Mesenteric fat pad (tissue), 1 donor: ENCODE measurements at places on chromosomes 5 and 9.

GRCh38 chr9:69895185-69895584 is 74.6 kb downstream of the CFAP95 start:
- no peak for DNase-seq

- no peak for DNase-seq
These were observed 33.4 kb upstream of the FCHO2 start for GRCh38 chr5:72922422-72922821.

GRCh38 chr5:171805746-171806145 is 20.1 kb downstream of the SMIM23 start:
- DNase-seq: no peak

DNA sequence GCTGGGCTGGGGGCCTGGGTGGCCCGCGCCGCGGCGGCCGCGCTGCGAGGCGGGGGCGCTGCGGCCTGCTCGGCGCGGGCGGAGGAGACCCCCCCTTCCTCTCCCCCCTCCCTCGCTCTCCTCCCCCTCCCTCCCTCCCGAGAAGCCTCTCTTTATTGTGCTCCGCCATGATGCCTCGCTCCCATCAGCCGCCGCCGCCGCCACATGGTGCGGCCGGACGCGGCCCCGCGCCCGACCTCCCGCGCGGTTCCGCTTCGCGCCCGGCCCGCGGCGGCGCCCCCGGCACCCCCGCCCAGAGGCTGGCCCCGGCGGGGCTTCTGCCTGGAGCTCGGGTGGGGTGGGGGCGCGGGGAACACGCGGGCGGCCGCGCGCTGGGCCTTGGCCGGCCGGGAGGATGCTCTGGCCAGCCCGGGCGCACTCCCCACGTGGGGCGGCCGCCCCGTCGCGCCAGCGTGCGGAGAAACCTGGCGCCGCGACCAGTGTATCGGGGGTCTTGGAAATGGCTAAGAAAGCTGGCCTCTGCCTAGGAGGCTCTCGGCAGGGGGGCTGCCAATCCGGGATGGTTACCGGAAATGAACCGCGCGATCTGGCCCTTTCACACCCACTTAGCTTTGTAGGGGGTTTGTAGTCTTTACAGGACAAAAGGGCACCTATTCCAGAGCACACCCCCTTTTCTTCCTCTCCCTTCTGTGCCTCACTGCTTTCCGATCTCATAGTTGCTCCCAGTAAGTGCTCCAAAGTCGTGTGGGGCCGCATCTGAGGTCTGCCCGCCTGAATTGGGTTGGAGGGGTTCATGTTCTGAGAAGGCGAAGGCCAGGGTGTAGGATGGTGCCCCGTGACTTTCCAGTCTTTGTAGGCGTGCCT is 1.0 kb downstream of the SET start:
- DNase-seq: no peak

DNA sequence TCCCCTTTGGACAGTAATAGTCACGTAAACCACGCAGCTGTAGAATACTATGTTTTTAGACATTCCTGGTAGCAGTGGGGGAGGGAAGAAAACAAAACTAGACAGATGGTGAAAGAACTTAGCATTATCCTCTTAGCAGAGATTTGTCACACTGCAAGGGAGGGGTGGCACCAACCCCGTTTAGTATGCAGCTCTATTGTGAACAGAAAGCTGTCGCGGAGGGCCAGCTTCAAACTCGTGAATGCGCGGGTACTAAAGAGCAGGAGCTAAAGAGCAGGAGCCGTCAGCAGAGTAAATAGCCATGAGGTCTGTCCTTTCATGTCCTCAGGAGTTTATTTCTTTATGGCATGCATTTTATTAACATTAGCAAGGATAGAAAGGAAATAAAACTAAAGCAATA is 141.9 kb upstream of the SLC12A2 start:
- no peak for DNase-seq

DNA sequence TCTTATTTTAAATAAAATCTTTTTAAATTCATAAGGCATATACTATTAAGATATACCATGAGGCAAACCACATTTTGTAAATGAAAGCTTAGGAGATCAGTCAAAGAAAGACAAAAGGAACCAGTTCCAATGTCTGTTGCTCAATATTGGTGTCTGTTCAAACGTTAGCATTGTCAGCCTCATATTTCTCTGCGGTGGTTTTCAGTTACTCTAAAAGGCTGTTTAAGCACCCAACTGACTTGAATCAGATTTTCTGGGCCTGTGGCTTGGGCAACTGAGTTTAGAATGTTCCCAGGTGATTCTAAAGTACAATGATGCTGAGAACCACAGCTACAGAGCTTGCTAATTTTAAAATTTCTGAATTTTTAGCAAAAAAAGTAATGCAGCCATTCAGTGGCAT is 166.3 kb upstream of the KIF2A start:
- DNase-seq: no peak

DNA sequence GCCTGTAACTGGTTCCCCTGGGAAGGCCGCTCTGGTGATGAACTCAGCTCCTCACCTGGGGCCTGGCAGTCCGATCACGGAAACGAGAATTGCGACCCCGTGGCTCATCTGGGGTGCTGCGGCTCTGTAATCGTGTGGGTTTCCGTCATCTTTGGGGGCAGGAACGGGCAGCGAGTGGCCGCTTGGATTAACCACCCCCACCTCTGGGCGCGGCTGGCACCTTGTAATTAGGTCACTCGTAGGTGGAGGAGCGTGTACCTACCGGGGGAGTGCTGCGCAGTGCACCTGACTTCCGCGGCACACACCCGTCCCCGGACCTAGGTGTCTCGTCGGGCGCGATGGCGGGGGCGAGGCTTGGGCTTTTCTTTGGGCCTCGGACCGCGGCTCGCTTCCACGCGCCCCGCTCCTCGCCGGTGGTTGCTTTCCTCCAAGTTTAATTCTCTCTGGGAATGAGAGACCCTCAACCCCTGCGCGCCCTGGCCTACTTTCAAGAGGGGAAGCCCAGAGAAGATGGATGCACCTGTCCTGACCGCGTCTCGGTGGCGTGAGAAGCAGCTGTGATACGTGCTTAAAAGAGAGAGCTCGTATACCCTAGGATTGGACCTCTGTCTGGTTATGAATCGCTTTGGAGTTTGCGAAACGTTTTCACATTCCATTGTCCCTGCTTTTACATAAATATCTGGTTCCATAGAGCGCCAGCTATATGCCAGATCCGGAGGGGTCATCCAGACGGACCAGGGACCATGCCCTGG is 744 bp upstream of the PPP2CA start:
- DNase-seq: peak; percentile 90

GRCh38 chr5:17346811-17347210 is 129.4 kb downstream of the BASP1 start:
- no peak for DNase-seq

- DNase-seq: no peak
These were observed 75.7 kb downstream of the ZSWIM6 start for GRCh38 chr5:61407706-61408270.

GRCh38 chr9:83266331-83266665 is 203.4 kb upstream of the RASEF start:
- DNase-seq: no peak
